ENCODE measurements at places on chromosomes 12 and 14.

DNA sequence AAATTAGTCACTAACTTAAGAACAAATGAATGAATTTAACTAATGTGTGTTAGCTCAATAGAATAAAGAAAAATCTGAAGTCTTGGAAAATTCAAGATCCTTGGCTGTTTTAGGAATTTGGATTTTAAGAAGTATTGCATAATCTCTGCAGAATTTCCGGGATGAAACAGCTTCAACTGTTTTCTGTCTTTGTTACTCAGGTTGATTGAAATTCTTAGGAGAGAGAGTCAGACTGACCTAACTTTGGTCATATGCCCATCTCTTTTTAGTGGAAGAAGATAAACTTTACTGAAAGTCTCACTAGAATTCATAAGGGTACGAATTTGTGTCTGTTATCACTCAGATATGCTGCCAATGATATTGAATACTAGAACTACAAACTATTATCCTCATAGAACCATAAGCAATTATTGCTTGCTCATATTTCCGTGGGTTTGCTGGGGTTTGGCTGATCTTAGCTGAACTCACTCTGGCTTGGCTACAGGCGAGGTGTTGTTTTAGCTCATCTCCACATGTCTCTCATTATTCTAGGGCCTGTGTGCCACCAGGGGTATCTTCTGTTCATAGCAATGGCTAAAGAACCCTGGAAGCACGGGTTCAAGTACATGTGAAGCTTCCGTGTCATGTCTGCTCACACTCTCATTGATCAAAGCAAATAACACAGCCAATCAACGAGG lies 257.4 kb upstream of the NOVA1 start:
- DNase-seq: no peak

DNA sequence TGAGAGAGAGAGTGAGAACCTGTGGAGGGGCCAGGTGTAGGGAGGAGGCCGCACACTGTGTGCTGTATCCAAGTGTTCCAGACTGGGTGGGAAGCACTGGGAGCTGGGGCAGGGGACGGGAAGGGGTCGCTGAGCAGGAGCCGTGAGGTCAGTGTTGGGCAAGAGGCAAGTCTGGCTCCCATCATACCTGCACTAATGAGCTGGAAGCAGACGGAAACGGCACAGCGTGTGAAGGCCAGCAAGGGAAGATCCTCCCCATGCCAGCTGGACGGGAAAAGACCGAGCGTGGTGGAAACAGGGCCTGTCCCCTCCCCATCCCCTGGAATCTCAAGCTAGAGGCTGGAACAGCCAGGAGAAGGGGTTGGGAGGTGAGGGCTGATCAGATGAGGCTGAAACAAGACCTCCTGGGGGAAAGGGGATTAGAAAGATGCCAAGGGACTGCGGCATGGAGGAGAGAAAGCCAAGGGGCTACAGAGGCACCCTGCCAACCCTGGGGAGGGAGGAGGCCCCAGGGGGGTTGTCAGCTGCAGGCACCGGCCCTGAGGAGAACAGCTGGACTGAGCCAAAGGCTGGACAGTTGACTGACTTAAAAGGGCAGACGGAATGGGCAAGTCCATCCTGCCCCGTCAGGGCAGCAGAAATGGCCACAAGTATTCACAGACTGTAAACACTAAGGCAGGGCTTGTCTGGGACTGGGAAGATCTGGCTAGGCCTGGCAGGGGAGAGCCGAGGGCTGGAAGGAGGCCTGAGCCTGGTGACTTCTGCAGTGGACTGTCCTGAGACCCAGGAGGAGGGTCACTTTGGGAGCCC lies 19.0 kb upstream of the LTBP2 start:
- no peak for DNase-seq

GRCh38 chr12:64147875-64148274 lies 74.2 kb downstream of the KICS2 start:
- DNase-seq: no peak

DNA sequence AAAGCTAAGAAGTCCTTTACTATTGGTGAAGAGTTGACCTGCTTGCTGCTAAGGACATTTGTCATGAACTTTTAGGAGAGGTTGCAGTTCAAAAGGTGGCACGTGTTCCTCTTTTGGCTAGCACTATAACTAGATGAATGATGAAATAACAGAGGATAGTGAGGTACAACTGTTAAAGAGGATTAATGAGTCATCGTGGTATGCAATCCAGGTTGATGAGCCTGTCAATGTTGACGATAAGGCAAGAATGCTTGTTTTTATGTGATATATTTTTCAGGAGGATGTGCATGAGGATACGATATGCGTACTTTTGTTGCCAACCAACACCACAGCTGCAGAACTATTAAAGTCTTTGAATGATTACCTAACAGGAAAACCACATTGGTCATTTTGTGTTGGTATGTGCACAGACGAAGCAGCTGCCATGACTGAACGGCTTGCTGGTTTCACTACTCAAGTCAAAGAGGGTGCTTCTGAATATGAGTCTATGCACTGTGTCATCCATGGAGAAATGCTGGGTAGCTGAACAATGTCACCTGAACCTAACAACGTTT lies 10.6 kb downstream of the CEP128 start:
- no peak for DNase-seq

- no peak for DNase-seq
These were observed 86.9 kb downstream of the TTLL5 start for GRCh38 chr14:75747899-75748298.

DNA sequence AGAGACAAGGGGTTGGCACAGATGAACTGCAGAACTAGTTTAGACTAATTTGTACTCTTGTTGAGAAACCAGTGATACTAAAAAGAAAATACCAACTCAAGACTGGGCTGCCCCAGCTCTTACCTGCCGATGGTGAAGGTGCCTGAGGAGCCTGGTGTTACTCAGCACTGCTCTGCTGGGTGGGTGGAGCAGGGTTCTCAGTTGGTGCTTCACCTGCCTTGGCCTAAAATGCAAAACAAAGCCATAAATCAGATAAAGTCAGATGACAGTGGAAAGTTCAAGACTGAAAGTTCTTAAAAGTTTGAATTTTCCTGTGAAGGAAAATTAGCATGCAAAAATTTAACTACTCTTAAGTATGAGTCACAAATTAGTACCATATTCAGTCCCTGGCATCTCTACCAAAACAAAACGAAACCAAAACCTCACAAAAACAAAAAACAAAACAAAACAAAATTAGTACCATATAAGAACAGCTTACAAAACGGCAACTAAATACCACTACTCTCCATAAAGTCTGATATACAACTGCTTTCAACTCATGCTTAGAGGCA lies 21.9 kb downstream of the YBX3 start:
- DNase-seq: no peak

- DNase-seq: no peak
These were observed 119.2 kb downstream of the PDE3A start for GRCh38 chr12:20487519-20487918.

DNA sequence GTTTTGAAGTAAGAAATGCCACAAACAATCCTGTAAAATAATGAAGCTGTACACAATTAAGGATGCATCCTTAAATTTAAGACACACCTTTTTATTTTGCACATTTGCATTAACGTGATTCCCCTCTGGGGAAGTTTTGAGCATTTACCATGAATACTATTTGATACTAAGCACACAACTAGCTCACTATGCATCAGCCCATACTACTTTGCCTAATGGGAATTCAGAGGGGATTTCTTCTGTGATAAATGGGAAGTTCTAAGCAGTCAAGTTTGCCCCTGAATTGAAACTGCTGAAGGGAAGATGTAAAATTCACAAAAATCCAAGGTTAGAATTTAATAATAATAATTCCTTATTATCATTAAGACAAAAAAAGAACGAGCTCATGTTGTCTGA lies 27.4 kb downstream of the SINHCAF start:
- no peak for DNase-seq

- no peak for DNase-seq
These were observed 6.6 kb upstream of the CSAD start for GRCh38 chr12:53187145-53187899.

DNA sequence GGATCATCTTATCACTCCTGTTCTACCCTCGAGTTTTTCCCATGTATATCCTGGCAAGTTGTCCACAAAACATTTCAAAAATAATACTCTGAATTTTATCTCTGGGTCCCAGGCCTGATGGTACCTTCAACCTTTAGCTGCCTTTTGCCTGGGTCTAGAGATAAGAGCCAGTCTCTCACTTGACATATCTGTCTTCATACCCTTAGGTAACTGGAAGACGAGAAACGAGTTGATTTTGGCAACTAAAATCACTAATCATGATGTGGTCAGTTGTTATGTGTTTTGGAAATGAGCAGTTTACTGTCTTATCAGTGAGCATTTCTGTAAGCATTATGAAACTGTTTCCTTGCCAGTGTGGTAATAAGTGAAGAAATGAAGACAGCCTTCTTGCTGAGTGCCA lies 6.3 kb downstream of the RNF10 start:
- no peak for DNase-seq

- DNase-seq: no peak
These were observed 2.0 kb upstream of the CHURC1 start for GRCh38 chr14:64912261-64912660.

- no peak for DNase-seq
These were observed 17.8 kb upstream of the DACT1 start for GRCh38 chr14:58620011-58620410.

DNA sequence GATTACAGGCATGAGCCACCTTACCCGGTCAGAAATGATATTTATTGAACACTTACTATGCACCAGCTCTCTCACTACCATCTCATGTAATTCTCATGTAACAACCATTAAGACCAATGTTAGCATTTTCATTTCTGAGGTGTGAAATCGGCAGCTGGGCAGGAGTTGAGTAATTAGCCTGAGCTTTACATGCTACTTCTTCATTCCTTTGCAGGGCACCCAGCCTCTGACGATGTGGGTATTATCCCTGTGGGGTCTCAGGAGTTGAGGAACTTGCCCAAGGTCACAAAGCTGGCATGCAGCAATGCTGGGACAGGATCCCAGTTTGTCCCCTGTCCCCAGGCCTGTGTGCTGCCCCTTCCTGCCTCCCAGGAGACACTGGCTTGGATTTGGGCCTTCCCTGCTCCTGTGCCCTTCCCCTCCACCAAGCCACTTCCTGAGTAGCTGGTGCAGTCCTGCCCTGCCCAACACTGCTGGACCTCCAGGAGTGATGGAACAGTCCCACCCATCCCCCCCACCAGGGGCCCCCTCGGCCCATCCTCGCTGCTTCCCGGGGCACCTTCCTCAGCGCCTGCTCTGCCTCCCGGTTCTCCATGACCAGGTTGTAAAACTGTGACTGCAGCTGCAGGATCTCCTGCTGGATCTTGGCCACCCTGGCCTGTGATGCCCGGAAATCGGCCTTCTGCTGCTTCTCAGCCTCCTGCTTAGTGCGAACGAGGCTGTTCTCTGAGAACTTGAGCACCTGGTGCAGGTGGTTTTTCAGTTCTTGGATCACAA lies 14.7 kb downstream of the RITA1 start:
- DNase-seq: no peak

DNA sequence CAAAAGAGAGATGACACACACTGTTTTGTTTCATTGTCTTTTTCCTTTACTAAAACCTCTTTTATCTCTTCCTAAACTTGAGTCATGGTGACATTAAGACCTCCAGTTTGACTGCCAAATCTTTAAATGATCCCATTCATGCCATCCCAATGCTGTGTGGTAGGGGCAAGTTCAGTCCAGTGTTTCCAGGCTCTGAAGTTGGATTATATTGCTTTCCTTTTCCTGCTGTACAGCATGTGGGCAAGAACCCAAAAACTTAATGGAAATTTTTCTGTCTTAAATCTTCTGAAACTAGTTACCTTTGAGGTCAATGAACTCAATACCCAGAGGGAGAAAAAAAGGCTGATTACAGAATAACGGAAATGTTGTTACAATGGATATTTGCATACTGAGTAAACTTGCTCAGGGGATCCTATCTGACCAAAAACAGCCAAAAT lies 187.1 kb upstream of the FAR2 start:
- no peak for DNase-seq

DNA sequence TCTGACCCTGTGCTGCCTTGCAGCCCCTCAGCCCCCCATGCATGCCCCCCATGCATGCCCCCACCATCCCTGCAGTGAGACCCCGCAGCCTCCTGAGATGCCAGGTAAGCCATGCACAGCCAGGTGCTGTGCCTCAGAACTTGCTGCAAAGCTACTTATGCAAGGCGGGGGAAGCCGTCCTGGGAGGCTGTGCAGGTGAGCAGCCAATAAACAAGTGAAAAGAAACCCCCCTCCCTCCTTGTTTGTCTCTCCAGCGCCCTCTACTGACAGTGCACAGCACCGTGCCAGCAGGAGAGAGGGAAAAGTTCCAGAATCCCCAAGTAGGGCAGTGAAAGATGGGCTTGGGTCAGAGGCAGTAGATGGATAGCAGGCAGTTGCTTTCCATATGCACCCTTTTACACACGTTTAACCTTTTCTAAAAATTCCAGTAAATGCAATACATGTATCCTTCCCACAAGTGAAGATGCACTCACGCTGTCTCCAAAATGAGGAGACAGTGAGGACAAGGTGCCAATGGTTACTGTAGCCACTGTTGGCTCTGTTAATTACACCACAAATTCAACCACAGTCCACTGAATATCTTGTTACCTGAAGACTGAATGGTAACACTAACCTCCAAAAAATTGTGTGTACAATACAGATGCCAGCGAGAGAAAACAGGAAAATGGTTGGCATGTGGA lies 18.0 kb downstream of the TNFAIP2 start:
- peak; percentile 77 for DNase-seq

GRCh38 chr14:80213602-80214001 lies 2.3 kb upstream of the DIO2 start:
- DNase-seq: no peak

DNA sequence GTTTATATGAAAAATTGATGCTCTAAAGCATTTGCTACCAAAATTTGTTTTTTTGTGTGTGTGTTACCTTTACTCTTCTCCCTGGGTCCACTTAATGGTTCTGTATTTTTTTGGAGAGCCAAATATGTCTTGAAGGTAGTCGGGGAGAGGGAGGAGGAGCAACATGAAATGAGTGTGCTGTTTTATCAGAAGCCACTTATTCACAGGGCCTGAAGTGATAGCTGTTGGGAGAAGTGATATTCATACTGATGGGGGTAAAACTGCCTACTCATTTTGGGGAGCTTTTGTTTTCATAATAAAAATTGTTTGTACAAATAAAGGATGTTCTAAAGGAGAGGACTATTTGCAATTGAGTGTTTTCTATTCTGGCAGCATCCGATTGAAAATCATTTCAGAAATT lies 29.2 kb downstream of the CRADD start:
- no peak for DNase-seq

DNA sequence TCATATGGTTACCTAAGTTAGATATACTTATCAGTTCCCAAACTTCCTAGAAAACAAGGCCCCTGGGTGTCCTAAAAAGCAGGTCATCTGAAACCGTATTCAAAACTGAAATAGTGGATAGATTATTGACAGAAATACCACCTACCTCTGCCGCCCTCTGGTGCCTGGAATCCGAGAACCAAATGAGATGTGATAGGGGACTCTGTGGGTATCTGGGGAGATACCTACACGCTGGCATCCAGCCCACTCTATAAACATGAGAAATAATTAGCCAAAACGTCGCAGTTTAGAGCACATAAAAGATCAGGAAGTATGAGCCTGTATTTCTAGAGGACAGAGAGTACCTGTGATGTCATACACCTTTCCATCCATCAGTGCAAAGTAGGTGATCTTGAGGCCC lies 4.4 kb downstream of the ORMDL2 start:
- no peak for DNase-seq

All from NCI-H1105 treated with DMSO at 0.1 percent for 48 hours (cell line).